ENCODE measurements at places on chromosomes 5 and 9. TPM values are rescaled to one million over a fixed set of nuclear protein-coding genes. Genes with fewer than 3 reads are reported as not detected.
A peak's percentile ranks its signal among the peaks of the same experiment; 100 is the strongest.

NFIB gene
- not detected for total RNA-seq

DNA sequence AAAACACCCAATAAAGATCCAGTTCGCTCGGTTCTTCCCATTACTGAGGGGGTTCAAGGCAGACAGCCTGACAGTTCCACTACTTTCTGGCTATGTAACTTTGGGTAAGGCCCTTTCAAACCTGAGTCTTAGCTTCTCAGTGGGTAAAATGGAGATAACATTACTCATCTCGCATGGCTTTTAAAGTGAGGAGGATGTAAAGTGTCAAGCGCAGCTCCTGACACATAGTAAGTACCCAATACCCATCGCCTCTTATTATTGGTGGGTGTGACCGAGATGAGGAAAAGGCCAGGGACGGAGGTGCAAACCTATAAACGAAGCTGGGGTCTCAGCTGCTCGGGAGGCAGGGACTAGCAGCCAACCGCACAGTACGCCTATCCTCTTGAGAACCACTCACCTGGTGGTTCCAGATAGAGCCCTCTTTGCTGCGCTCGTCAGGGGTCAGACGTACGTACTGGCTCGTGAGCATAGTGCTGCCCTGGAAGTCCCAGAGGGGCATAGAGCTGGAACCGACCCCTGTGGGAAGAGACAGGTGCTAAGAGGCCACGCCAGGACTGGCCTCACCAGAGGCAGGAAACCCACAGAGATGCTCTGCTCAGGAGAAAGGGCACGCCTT lies 584 bp downstream of the LMAN2 start:
- H3K36me3 ChIP-seq = peaks cover 18% of the 10 kb centered on the region
- peak overlapping the region; percentile 99 for H3K27ac ChIP-seq
- H3K4me3 ChIP-seq = peak overlapping the region; percentile 89
- H3K4me1 ChIP-seq = peaks cover 41% of the 10 kb centered on the region
- no peak for DNase-seq
- no peaks in the 10 kb centered on the region for H3K27me3 ChIP-seq

- DNase-seq = peak; percentile 83
- peaks cover 57% of the 10 kb centered on the region for H3K4me1 ChIP-seq
- H3K36me3 ChIP-seq = no peaks in the 10 kb centered on the region
- peak overlapping the region; percentile 92 for H3K4me3 ChIP-seq
These were observed 2.4 kb downstream of the SMARCA2 start for GRCh38 chr9:2017331-2018161.

DNA sequence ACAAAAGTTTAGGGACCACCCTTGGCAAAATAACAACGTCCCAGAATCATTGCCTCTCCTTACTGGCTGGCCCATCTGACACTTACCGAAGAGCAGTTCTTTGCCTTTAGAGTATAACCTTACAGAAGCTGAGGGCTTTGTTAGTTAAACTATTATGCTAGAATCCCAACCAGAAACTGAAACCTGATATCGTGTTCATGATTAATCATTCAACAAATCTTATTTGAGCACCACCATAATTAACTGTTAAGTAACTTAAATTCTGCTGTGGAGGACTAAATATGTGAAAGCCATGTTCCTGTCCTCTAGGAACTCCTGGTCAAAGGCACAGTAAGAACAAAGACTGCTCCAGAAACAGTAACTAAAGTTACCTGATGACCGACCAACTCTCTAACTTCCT lies 104.9 kb downstream of the ARL15 start:
- no peak overlapping the region for H3K27ac ChIP-seq
- H3K4me3 ChIP-seq = no peak overlapping the region
- no peaks in the 10 kb centered on the region for H3K4me1 ChIP-seq
- no peak for DNase-seq

DNA sequence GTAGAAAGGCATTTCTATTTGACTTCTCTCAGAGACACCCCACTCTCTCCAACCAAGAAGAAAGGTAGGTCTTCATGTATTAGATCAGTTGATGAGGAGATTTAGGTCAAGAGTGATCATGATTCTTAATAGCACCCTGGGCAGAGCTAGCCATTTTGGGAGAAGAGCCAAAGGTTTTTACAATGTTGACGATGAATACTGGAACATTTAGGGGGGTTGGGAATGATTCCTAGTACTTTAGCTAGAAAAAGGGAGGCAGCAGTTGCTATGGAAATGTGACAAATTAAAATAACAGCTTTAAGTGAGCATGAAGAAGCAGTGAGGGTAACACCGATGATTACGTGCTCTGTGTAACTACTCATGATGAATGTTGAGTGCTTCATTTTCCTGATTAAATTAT lies 9.5 kb upstream of the RPS23 start:
- no peak overlapping the region for H3K4me3 ChIP-seq
- DNase-seq = no peak
- no peaks in the 10 kb centered on the region for H3K36me3 ChIP-seq
- H3K27ac ChIP-seq = no peak overlapping the region
- no peaks in the 10 kb centered on the region for H3K27me3 ChIP-seq

- H3K27ac ChIP-seq = no peak overlapping the region
- H3K4me1 ChIP-seq = peaks cover 18% of the 10 kb centered on the region
- no peaks in the 10 kb centered on the region for H3K36me3 ChIP-seq
These were observed 53.0 kb upstream of the RETREG1 start for GRCh38 chr5:16669776-16670175.

DNA sequence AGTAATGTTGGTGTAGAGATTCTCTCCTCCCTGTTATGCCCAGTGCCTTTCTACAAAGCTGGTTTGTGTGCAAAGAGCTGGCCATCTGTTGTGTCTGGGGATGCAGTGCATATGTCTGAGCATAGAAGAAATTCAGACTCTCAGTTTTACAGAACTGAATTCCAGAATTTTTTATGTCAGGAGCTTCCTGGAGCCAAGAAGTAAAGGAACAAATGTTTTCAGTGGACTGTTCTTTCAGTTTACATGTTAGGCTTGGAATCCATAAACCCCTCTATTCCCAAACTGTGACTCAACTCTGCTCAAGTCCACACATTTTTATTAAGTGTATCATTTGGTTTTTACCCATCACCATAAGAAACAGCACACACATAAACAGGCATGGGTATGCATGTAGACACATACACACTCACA lies 366.0 kb downstream of the BRINP1 start:
- no peaks in the 10 kb centered on the region for H3K36me3 ChIP-seq
- no peak overlapping the region for H3K4me3 ChIP-seq
- no peaks in the 10 kb centered on the region for H3K4me1 ChIP-seq
- DNase-seq = no peak
- no peaks in the 10 kb centered on the region for H3K27me3 ChIP-seq

DNA sequence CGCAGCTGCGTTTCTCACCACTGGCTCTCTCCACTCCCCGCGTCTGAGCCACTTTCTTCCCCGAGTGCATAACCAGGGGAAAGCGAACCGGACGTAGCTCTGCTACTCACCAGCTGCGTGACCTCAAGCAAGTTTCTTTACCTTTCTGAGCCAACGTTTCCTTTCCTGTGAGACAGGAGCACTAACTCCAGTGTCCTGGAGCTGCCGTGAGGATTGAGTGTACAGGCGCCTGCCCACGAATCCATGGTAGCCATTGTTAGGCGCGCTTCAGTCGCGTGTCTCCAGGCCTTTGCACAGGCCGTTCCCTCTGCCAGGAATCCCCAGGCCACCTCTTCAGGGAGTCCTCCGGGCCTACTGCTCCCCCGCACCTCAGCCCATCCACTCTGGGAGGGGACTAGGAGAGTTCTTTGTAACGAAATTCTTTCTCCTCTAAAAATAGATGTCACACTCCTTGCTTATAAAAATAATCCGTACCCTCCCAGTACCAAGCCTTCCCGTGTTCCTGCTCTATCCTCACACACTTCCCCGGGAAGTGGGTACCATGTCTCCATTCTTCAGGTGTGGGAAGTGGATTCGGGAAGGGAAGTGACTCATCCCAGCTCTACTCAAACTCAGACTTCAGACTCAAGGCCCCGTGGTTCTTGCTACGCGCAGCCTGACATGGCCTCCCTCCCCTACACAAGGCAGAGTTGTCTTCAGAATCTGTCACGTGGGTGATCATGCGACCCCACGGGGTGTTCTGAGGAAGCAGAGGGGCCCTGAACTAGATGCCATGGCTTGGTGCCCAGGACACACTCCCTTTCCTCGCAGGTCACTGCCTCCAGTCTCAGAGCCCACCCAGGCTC lies 16.1 kb upstream of the CRB2 start:
- DNase-seq = peak; percentile 81
- peak overlapping the region; percentile 62 for H3K4me3 ChIP-seq
- H3K4me1 ChIP-seq = peaks cover 35% of the 10 kb centered on the region
- peak overlapping the region; percentile 99 for H3K27ac ChIP-seq
- no peaks in the 10 kb centered on the region for H3K27me3 ChIP-seq

GRCh38 chr5:136080483-136081216 lies 51.9 kb downstream of the TGFBI start:
- peaks cover 3% of the 10 kb centered on the region for H3K4me1 ChIP-seq
- H3K36me3 ChIP-seq = no peaks in the 10 kb centered on the region
- peak; percentile 80 for DNase-seq
- peak overlapping the region; percentile 55 for H3K4me3 ChIP-seq
- H3K27me3 ChIP-seq = peaks cover 28% of the 10 kb centered on the region

DNA sequence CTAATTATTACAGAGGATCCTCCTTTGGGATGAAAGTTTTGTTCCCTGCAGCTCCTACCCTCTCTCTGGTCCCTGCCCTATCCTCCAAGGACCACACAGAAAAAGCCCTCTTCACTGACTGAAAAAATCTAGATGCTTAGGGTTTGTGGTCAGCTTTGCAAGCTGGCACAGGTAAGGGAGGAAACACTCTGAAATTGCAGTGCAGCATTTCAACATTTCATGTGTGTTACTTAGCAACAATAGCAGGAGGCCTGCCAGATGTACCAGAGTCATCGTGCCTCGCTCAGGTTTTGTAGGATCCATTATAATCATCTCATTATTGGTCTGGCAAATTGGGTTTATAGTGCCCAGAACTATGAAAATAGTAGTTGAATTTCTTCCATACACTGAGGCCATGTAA lies 109.5 kb downstream of the PALM2AKAP2 start:
- H3K27ac ChIP-seq = peak overlapping the region; percentile 53
- H3K4me3 ChIP-seq = no peak overlapping the region
- DNase-seq = no peak
- H3K36me3 ChIP-seq = no peaks in the 10 kb centered on the region
- no peaks in the 10 kb centered on the region for H3K27me3 ChIP-seq
- peaks cover 56% of the 10 kb centered on the region for H3K4me1 ChIP-seq

All from activated CD4-positive, alpha-beta T cell treated with anti-CD3 and anti-CD28 coated beads for 36 hours (primary cell).